Left lung (tissue), 14 donors: ENCODE measurements at places on chromosomes 3 and 15.

DNA sequence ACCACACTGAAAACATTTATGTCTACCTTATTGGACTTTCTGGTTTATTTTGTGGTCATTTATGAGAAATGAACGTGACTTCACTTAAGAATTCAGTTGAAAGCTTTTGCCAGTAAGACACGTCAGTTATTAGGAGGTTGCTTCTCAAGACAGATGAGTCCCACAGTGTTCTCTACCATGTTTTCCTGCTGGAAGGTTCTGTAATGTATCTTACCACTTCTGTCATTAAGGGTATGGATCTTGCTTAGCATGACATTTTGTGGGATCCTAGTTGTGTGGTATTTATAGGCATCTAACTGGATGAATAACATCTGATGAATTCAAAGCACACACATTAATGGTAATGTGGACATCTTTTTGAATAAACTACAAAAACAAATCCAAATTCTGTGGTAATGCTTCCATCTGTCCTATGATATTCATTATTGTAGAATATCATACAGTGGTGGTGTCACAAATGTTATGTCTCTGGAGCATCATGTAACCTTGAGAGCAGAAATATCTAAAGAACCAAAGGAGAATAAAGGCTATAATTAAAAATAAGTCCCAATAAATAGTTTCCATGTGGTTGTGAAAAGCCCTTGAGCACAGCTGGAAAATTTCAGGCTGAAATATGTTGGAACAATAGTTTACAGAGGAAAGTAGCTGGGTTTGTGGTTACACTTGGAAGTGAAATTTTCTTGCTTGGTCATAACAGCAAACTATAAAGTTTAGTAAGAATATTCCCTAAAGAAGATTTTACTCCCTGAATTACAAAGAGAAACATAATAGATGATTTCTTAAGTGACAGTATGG is 61.5 kb downstream of the C3orf38 start:
- DNase-seq, result no peak

DNA sequence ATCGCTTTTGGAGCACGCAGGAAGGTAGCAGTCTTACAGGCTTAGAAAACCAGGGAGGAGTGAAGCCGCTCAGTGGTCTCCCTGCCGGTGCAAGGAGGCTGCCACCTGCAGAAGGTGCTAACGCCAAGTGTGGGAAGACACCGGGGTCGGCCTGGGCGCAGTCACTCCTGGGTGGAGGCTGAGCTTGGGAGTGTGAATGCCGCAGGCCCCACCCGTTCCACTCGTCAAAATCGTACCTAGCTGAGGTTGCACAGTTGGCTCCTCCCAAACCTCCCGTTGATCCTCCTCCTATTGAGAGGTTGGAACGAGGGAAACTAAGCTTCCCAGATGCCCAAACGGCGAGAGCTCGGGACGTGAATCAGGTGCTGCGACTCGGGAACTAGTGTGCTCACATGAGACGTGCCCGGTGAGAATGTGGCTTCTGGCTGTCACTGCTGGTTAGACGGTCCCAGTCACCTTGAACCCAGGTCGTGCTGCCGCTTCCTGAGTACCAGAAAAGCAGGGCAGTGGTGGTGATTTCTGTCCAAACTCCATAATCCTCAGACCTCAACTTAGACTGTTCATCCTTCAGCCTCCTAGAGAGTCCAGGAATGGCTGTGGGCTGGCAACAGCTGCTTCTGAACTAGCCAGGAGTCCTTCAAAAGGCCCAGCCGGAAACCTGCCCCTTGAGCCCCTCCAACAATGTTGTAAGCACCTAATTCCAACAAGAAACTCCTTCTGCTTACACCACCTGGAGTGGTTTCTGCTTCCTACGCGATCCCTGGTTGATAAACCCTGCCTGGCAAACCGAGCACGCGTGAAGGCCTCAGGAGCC is 156.0 kb downstream of the XXYLT1 start:
- no peak for DNase-seq

- no peak for DNase-seq
Measured at GRCh38 chr3:114402838-114403237, 109.0 kb downstream of the TIGIT start.

GRCh38 chr3:69866988-69867720 is 127.9 kb downstream of the MITF start:
- DNase-seq, result no peak

- no peak for DNase-seq
Measured at GRCh38 chr15:81050805-81051204, 50.1 kb downstream of the TLNRD1 start.

- DNase-seq, result no peak
Measured at GRCh38 chr3:45688194-45688881, 858 bp upstream of the SACM1L start.

DNA sequence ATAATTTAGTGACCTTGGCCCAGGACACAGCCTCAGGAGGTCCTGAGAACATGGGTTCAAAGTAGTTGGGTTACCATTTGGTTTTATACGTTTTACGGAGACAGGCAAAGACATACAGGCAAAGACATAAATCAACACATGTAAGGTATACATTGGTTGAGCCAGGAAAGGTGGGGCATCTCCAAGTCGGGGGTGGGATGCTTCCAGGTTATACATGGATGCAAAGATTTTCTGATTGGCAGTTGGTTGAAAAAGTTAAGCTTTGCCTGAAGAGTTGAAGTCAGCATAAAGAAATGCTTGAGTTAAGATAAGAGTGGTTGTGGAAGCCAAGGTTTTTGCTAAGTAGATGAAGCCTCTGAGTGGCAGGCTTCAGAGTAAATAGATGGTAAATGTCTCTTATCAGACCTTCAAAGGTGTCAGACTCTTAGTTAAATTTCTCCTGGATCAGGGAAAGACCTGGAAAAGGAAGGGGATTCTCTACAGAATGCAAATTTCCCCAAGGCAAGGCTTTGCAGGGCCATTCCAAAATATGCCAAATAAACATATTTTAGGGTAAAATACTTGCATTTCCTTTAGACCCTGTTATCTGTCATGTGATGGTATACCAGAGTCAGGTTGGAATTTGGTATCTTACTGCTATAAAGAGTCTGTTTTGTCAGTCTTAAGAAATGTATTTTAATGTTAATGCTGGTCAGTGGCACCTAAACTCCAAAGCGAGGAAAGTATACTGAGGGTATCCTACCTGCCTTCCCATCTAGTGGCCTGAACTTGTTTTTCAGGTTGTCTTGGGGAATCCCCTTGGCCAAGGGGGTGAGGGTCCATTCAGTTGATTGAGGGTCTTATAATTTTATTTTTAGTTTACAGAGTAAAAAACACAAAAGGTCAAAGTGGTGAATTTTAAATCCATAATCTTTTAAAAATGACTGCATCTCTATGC is 8.2 kb upstream of the PDHB start:
- DNase-seq, result no peak

- DNase-seq, result peak; percentile 76
Measured at GRCh38 chr3:196624907-196625306, 14.6 kb upstream of the NRROS start.

DNA sequence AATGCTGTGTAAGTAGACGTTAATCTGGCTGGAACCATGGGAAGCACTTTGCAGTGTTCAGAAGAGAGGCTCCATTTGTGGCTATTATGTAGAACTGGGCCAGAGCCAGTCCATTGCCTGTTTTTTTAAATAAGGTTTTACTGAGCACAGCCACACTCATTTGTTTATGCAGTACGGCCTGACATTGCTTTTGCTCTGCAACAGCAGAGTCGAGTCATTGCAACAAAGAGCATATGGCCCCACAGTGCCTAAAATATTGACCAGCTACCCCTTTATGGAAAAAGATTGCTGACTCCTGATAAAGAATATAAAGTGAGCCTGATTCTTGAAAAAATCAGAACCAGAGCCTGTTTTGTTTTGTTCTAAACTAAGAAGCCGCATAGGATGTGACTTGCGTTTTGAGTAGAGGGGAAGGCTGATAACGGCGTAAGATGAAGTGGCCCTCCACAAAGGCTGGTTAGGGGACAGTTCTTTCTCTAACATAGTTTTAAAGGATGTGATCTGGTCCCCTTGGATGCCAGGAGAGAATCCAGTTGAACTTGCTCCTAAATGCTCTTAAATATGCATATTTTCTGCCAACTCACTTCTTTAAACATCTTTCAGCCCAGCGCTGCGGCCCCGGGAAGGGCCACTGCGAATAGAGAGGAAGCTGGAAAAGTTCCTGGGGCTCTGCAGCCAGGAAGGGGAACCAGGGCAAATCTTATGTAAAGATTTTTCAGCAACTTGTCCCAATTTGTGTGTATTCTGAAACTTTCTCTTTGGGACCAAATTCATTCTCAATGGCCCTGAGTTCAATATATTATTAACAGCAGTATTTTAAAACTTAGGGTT is 64.5 kb downstream of the GLDN start:
- no peak for DNase-seq

DNA sequence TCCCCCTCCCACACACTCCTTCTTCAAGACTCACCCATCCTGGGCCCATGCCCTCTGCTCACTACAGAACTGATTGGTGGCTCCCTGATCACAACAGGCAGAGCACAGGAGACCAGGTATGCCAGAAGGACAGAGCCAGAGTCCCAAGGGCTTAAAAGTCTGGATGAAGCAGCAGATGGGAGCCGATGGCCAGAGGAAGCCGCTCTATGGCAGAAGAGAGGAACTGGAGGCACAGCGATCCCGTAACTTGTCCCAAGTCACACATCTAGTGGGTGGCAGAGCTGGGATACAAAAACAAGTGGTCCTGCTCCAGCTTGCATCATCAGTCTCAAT is 20.7 kb downstream of the ITGA11 start:
- no peak for DNase-seq
